Hematopoietic multipotent progenitor cell treated with erythropoietin and hydrocortisone succinate and interleukin-3 and kit ligand, for 17 days (in vitro differentiated cells): ENCODE measurements at places on chromosomes 1 and 21.

GRCh38 chr1:111825217-111825616 lies 69.5 kb downstream of the DDX20 start:
- DNase-seq: no peak

DNA sequence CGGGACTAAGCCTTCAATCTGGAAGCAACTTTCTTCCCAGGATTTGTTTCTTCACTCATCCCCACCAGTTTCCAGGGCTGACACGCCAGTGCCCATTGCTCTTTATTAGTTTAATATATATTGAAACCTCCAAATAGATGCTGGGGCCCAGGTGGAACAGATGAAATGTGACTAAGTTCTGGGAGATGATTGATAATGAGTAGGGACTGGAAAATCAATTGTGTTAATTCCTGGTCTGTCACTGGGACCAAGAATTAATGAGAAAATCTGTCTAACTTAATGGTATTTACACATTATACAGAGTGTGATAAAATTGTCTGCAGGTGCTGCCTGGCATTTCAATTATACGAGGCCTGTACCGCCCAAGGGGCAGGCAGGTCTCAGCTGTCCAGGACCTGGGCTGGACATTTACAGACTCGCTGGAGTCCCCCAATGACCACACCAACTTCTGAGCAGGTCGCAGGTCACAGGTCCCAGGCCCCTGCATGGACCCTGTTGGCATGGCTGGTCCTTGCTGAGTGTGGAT lies 35.8 kb downstream of the UBIAD1 start:
- no peak for DNase-seq

DNA sequence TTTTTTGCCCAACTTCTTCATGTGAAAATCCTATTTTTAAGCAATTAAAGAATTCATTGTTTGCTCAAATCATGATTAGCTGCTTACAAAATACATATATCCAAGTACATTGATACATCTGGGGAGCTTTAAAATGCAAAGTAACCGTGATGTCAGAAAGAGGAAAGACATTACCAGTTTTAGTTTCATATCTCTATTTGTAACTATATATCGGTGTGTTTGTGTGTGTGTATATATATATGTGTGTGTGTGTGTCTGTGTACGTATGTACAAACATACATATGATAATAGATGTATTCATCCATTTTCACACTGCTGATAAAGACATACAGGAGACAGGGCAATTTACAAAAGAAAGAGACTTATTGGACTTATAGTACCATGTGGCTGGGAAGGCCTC lies 310.1 kb downstream of the DPYD start:
- no peak for DNase-seq

- DNase-seq: no peak
Observed at GRCh38 chr21:45768011-45768739, 124.7 kb downstream of the PCBP3 start.

DNA sequence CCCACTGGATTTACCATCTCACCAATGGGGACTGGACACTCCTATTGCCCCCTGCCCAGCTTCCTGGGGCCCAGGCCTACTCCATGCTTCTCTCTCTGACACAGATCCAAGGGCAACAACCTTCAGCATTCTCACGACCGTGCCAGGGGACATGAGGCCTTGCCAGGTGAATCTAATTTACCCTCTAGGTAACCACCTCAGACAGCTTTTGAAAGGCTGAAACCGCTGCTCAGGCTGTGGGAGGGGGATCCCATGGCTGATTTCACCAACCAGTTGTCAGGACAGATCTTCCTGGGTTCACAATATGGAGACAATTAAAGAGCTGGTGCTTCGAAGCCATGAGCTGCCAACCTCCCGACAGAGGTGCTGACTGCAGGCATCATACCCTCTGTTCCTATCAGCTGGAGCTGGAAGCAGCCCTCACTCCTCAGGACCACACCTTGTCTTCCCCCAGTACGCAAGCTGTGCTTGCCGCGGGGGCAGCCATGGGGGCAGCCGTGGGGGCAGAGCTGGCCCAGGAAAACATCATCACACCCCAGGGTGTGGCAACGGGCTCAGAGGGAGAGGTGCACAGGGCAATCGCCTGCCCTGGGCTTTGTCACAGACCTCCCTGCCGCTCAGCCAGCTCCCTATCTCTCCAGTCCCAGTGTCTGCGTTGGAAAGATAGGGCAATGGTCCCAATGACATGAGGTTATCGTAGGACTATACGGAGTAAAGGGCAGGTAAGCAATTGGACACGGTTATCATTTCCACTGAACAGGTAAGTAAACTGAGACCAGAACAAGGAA lies 120.2 kb downstream of the DMRTB1 start:
- no peak for DNase-seq

DNA sequence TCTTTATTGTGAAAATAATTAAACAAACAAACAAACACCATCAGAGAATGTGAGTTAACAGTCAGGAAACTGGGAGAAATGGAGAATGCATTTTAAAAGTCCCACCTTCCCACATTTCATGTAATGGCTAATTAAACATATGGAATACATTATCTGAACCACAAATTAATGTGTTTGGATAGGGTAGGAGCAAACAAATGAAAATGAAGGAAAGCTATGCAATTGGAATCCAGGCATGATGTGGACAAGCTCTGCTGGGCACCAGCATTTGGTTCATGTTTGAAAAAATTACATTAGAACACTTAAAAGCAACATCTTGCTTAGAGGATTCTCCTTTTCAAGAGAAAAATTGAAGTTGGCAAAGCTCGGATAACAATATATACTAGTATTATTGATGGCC lies 628.1 kb downstream of the LMO4 start:
- no peak for DNase-seq

- no peak for DNase-seq
Observed at GRCh38 chr1:228987736-228988506, 252.6 kb downstream of the RHOU start.

DNA sequence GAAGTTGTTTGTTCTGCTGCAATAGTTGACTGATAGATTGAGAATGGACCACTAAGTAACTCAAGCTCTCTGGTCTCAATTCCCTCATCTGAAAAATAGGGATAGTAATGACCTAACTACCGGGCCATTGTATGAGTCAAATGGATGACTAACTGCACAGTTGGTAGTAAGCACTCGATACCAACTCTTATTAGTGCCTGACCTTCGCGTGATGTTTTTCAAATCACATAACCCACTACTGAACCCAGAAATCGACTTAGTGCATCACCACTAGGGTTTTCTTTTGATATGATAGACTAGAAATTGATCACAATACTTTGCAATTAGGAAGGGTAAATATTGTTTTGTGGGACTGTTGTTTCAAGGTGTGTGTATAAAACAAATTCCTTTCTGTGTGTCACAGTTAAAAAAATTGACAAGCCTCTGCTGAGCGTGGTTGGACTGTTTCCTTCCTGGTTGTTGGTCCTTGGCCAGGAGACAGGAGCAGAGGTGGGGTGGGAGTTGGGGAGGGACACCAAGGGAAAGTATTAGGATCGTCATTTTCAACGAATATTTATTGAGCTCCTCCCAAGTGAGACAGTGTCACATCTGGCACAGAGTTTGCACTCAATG lies 54.0 kb upstream of the LRP8 start:
- DNase-seq: no peak

GRCh38 chr1:205147191-205147835 lies 25.5 kb upstream of the RBBP5 start:
- DNase-seq: no peak

- no peak for DNase-seq
Observed at GRCh38 chr1:55127827-55128343, 87.3 kb downstream of the USP24 start.

GRCh38 chr1:214993419-214993818 lies 89.1 kb upstream of the KCNK2 start:
- DNase-seq: no peak

DNA sequence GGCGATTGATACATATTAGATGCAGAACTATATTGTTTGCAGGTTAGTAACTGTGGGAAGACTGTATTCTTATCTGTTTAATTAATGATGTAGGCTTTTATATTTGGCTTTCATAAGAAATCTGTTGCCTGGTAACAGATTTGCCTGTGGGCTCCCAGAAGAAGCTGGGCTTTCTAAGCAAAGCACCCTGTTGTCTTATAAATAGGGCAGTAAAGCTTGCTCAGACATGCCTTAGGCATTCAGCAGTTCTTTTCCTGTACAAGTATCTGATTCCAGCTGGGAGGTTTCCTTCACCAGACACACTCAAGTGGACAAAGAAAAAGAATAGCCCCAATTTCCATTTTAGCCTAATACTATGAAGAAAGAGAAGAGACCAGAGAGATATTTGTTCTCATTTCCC lies 524.0 kb downstream of the LRRIQ3 start:
- no peak for DNase-seq

- no peak for DNase-seq
Observed at GRCh38 chr1:181425566-181425965, 57.8 kb upstream of the CACNA1E start.

DNA sequence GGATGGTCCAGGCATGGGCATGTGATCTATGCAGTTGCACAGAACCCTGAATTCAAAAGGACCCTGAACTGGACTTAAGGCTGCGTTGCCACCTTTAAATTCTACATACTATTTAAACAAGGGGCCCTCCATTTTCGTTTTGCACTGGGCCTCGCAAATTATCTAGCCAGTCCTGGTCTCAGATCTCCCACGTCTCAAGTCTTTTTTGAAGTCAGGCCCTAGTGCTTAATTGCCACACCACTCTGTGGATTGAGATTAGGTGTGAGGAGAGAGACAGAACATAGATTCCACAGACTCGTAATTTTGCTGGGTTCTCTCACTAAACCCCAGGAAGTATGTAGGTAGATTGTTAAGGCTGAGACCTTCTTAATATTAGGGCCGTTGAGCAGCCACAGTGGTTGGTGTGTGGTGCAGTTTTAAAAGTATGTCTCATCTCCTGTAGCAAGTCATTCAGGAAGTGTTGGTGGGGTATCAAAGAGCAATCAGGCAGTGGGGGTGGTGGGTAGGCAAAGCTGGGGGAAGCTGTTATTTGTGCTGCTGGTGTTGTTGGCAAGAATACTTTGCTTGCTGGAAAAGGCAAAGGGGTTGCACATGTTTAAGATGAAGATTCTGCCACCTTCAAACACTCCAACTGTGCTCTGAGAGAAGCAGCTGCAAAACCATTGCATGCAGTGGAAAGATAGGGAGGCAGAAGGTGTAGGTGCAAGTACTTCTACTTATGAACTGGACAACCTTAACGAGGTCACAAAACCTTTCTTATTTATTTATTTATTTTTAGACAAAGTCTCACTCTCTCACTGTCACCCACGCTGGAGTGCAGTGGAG lies 11.2 kb downstream of the CD84 start:
- DNase-seq: no peak

- DNase-seq: no peak
Observed at GRCh38 chr1:93675271-93675670, 6.4 kb downstream of the BCAR3 start.

DNA sequence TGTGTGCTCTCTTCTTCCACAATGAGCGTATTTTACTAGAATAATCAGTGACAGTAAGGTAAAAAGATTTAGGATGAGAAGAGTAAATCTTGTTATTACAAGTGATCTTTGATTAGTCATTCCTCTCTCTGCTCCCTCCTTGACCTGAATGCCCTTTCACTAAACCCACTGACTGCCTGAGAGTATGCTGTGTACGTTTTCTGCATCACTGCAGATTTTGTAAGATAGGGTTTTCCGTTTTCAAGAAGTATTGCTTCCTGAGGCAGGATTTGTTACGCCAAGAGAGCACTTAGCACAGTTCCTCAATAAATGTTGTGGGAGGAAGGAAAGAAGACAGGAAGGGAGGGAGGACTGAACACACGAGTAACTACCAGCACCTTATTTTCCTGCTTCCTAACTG lies 7.7 kb upstream of the LAMB3 start:
- no peak for DNase-seq

- no peak for DNase-seq
Observed at GRCh38 chr1:191155178-191155577, 677.5 kb upstream of the BRINP3 start.

DNA sequence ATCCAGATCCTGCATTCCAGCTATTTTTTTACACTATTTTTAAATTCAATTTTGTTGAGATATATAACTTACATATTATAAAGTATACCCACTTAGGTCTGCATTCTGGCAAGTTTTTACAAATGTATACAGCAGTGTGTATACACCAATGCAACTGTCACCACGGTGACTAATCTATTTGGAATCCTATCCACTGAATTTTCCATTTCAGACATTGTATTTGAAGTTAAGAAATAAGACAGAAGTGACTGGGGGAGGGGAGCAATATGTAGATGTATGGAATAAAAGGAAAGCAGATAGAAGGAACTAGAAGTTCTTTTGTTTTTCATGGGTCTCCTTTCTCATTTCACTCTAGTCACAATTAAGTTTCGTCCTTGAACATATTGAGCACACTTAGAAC lies 431.5 kb upstream of the CHRM3 start:
- DNase-seq: no peak

GRCh38 chr1:165354739-165355138 lies 1.8 kb downstream of the LMX1A start:
- no peak for DNase-seq

DNA sequence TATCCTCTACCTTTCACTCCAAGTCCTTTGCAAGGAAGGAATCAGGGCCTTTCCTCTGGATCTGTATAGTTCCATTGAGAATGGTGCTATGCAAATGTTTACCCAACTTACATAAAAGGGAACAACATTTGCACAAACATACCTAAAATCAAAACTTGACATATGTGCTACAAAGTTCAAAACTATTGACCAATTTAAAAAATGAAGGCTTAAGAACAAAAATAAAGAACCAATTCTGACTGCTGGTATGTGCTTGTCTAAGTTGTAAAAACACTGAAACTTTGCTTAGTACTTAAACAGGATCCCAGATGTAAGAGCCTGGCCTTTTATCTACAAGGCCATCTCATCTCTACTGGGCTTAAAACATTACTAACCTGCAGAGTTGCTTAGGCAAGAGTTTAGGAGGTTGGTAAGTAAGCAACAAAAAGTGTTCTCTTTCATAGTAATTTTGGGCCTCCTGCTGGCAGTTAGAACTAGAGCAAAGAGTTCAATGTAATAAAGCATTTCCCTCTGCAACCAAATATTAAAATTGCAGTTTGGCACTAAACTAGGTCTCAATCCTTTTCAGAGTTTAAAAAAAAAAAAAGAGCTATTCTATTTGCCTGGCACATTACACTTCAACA lies 2.0 kb downstream of the SCMH1 start:
- peak; percentile 14 for DNase-seq

GRCh38 chr1:1677718-1678580 lies 14.6 kb downstream of the SLC35E2B start:
- DNase-seq: no peak

- no peak for DNase-seq
Observed at GRCh38 chr1:31800674-31800967, 15.2 kb downstream of the SPOCD1 start.

- no peak for DNase-seq
Observed at GRCh38 chr1:240031414-240031813, 60.3 kb upstream of the FMN2 start.
